ENCODE measurements at places on chromosomes 7 and 10.

DNA sequence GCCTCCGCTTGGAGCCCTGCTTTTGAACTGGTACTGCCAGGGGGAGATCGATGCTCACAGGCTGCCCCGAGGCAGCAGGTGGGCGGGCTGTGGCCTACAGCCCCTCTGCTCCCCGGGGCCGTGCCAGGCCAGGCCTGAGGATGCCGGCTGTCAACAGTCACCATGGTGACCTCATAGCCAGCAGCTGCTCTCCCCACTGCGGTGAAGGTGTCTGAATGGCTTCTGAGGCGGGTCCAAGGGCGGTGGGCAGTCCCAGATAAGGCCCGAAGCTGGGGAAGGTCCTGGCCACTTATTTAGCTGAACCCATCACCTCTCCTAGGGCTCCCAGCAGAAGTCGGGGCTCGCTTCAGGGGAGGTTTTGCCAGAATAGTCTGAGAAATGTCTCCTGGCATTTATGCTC lies 179.3 kb downstream of the ARHGAP12 start:
- no peak for DNase-seq
- no peaks in the 10 kb centered on the region for H3K36me3 ChIP-seq
- no peaks in the 10 kb centered on the region for H3K4me1 ChIP-seq

GRCh38 chr10:44478040-44478439 lies 93.1 kb upstream of the CXCL12 start:
- no peak overlapping the region for H3K4me3 ChIP-seq
- no peak overlapping the region for H3K27ac ChIP-seq
- no peaks in the 10 kb centered on the region for H3K36me3 ChIP-seq
- no peaks in the 10 kb centered on the region for H3K4me1 ChIP-seq

DNA sequence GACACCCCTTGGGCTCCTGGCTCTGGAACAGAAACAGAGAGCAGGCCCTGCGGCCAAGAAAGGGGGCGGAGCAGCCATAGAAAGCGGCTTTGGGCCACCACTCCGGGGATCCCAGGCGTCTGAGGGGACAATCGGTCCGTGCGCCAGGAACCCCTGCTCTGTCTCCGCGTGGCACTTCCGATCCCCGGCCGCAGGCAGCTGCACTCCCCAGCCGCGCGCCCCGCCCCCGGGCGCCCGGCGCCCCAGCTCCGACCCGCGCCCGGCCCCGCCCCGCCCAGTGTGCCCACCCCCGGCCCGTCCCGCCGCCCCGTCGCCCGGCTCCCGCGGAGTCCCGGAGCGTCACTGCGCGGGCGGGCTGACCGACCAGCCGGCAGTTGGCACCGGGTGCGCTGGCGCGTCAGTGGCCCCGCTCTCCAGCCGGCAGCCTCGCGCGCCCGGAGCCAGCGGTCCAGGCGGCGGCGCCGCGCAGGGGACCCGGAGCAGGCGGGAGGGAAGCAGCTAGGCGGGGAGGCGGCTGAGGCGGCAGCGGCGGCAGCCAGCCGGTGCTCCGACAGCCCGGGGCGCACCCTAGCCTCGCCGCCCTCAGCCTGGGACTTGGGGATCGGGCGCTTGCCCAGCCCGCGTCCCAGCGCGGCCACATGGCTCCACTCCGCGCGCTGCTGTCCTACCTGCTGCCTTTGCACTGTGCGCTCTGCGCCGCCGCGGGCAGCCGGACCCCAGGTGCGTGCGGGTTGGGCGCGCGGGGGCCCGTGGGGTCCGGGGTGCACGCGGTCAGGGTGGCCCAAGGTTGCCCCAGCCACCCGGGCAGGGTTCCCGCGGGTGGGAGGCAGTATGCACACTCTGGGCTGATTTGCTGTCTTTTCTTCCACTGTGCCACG lies at the start of gene ADAMTS14:
TSS of gene ADAMTS14 (plus strand) at position 342 of the 878 bp plus-strand sequence. CDS start at position 639, 297 bp downstream.
- H3K27me3 ChIP-seq, result no peaks in the 10 kb centered on the region
- peak; percentile 57 for DNase-seq
- H3K36me3 ChIP-seq, result no peaks in the 10 kb centered on the region
- peak within 1 kb of the TSS; percentile 32 for H3K4me3 ChIP-seq
- no peaks in the 10 kb centered on the region for H3K4me1 ChIP-seq

GRCh38 chr7:105589356-105590077 lies 8.2 kb upstream of the EFCAB10 start:
- no peak overlapping the region for H3K27ac ChIP-seq
- peak; percentile 64 for DNase-seq
- no peaks in the 10 kb centered on the region for H3K4me1 ChIP-seq
- no peak overlapping the region for H3K4me3 ChIP-seq
- H3K36me3 ChIP-seq, result no peaks in the 10 kb centered on the region

DNA sequence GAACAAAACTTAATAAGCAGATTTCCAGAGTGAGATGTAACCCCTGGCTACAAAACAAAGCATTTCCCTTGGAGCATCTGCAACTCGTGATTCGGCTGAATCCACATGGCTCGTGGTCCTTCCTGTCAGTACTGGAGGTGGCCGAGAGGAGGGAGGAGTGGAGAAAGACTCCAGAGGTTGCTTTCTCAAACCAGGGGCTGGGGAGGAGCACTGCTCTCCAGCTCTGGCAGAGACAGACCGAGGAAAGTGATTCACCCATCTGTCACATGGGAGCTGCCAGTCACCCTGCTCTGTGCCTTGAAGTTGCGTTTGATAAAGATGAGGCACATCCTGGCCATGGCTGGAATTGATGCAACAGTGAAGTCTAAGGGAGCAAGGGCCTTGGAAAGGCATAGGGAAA lies 72.7 kb downstream of the COL13A1 start:
- no peak overlapping the region for H3K4me3 ChIP-seq
- H3K36me3 ChIP-seq, result no peaks in the 10 kb centered on the region
- DNase-seq, result no peak
- no peaks in the 10 kb centered on the region for H3K4me1 ChIP-seq
- no peaks in the 10 kb centered on the region for H3K27me3 ChIP-seq

GRCh38 chr7:4830176-4830575 lies 31.7 kb downstream of the PAPOLB start:
- no peaks in the 10 kb centered on the region for H3K4me1 ChIP-seq
- H3K27me3 ChIP-seq, result no peaks in the 10 kb centered on the region
- H3K36me3 ChIP-seq, result no peaks in the 10 kb centered on the region
- H3K4me3 ChIP-seq, result no peak overlapping the region
- DNase-seq, result peak; percentile 50

DNA sequence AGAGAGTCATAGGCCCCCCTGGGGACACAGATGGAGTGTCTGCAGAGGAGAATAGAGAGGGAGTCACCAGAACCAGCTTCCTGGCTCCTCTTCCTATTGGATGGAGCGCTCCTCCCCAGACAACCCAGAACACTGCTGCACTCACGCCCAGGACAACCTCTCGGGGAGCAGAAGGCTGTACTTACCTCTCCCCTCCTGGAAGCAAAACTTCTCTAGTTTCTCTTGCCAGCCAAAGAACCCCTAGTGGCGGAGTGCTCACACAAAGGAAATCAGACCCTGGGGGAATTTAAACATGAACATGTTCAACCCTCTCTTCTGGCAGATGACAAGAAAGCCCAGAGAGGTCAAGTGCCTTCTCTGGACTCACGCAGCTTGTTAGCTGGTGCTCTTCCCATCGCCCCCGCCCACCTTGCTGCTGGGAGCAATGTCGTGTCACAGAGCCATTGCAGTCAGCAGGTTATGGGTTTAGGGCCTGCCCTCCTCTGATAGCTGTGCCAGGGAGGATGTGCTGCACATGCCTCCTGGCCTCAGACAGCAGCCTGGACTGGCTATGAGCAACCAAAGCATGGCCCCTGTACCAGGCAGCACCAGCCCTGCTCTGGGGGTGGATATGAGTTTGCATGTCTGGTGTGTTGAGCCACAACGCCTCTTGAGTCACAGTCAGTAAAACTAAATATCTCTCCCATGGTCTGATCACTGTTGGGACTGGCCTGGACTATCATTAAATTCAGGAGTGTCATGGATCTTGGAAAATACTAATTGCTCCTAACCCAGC lies 84.4 kb downstream of the SLIT1 start:
- no peak overlapping the region for H3K27ac ChIP-seq
- no peaks in the 10 kb centered on the region for H3K4me1 ChIP-seq
- DNase-seq, result no peak
- H3K36me3 ChIP-seq, result no peaks in the 10 kb centered on the region

DNA sequence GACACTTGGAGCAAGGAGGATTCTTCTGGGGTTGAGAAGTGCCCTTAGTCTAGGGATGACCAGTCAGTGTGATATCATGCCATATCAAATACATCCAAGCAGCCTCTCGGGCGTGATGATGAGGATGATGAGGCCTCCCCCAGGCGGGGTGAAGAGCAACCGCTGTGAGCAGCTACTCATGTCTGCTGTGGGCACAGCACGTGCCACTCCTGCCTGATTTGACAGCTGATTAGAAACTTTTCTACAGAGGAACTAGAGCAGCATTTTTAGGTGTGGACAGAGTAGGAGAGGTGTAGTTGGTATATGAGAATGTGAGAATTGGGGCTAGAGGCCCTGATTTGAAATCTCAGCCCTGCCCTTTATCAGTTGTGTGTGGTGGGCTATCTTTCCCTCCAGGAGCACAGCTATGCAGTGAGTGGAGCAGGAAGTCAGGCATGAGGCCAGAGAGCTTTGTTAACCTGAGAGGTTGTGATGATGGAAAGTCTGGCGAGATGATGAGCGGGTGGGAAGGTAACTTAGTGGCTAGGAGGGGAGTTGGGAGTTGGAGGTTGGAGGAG lies 49.6 kb upstream of the COBL start:
- no peak for DNase-seq
- H3K36me3 ChIP-seq, result no peaks in the 10 kb centered on the region
- no peak overlapping the region for H3K4me3 ChIP-seq
- no peaks in the 10 kb centered on the region for H3K27me3 ChIP-seq
- H3K4me1 ChIP-seq, result peaks cover 10% of the 10 kb centered on the region
- no peak overlapping the region for H3K27ac ChIP-seq

DNA sequence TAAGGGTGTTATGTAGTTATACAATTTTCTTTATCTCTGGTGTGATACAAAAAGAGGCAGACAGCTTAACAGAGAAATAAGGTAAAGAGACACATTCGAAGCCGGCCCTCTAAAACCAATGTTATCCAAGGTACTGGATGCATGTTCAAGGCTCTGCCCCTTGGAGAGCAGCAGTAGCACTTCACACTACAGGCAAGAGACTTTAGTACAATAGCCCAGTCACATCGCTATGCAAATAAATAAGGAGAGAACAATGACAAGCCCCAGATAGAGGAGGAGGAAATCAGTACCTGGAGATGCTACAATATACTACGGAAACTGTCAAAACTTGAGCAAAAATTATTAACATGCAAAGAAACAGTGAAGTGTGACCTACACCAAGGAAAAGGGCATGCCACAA lies 111.1 kb downstream of the ITGB1 start:
- H3K27ac ChIP-seq, result no peak overlapping the region
- H3K27me3 ChIP-seq, result no peaks in the 10 kb centered on the region
- no peaks in the 10 kb centered on the region for H3K4me1 ChIP-seq
- H3K4me3 ChIP-seq, result no peak overlapping the region

- no peak overlapping the region for H3K27ac ChIP-seq
- H3K4me3 ChIP-seq, result no peak overlapping the region
- no peaks in the 10 kb centered on the region for H3K4me1 ChIP-seq
- H3K27me3 ChIP-seq, result no peaks in the 10 kb centered on the region
- H3K36me3 ChIP-seq, result no peaks in the 10 kb centered on the region
These were observed 228.2 kb downstream of the AHR start for GRCh38 chr7:17526621-17527020.

GRCh38 chr7:83055197-83055596 lies 107.5 kb downstream of the PCLO start:
- no peak for DNase-seq
- H3K4me1 ChIP-seq, result no peaks in the 10 kb centered on the region
- no peaks in the 10 kb centered on the region for H3K36me3 ChIP-seq
- H3K27ac ChIP-seq, result no peak overlapping the region
- H3K4me3 ChIP-seq, result no peak overlapping the region

DNA sequence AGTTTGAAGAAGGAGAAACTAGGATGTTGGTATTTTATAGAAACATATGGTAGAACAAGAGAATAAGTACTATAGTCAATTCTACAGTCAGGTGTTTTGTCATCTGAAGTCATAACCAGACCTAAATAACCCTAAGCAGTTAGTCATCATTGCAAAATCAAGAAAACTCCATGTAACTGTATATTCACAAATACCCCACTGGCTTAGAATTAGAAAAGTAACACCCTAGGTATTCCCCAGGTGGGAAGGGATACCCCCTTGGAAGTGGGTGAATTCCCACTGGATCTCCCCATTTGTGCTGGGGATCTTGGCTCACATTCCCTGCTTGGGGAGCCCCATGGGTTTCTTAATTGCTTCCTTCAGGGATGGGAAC lies 45.9 kb upstream of the ITGB8 start:
- no peak overlapping the region for H3K27ac ChIP-seq
- DNase-seq, result no peak
- no peaks in the 10 kb centered on the region for H3K4me1 ChIP-seq
- no peak overlapping the region for H3K4me3 ChIP-seq
- no peaks in the 10 kb centered on the region for H3K27me3 ChIP-seq

DNA sequence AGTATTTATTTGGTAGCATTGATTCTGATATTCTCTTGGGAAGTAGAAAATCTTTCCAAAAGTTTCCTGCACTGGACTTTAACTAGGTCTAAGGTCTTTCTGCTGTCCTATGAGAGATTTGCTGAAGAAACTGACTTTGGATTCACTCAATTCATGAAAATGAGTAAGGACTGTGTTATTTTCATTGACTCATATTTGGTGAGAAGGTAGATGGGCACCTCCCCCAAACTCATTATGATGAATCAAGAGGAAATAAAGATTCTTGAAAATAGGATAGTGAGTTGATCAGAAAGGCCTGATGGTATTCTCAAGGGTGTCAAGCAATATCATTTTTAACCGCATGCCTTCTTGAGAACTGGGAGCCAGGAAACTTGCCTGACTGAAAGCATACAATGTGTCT lies 110.3 kb downstream of the RNF133 start:
- DNase-seq, result no peak
- no peak overlapping the region for H3K4me3 ChIP-seq
- no peaks in the 10 kb centered on the region for H3K4me1 ChIP-seq
- no peak overlapping the region for H3K27ac ChIP-seq

DNA sequence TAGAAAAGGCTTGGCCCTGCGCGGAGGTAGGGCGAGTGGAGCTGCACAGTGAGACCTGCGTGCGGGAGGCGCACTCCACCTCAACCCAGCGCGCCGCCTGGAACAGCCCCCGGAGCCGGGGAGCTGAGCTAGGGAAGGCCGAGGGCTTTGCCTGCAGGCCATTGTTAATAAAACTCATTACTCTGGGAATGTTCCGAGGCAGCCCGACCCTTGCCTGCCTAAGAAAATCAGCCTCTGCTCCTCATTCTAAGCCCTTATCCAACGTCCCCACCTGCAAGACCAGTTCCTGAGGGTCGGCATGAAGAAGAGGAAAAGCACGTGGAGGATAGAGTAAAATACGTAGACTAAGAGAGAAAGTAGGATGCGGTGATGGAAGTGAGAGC lies 55.3 kb downstream of the C7orf25 start:
- no peak for DNase-seq
- H3K4me3 ChIP-seq, result peak overlapping the region; percentile 43
- H3K27ac ChIP-seq, result no peak overlapping the region
- H3K4me1 ChIP-seq, result no peaks in the 10 kb centered on the region
- no peaks in the 10 kb centered on the region for H3K36me3 ChIP-seq

DNA sequence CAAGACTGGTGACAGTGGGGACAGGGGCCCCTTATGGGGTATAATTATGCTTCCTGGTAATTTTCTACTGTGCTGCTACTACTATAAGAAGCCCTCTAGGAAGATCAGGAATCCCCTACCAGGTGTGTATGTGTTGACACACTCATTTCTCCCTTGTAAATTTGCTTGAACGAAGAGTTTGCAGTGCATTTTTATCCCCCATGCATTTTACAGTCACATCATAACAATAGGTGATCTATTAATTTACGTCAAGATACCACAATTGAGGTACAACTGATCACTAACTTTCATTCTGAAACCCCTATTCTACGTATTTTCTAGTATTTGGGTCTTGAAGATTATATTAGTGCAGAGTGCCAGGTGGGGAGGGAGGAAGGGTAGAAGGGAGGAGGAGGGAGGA lies 252.2 kb downstream of the NSUN6 start:
- H3K27ac ChIP-seq, result no peak overlapping the region
- H3K4me1 ChIP-seq, result no peaks in the 10 kb centered on the region
- no peak overlapping the region for H3K4me3 ChIP-seq
- DNase-seq, result no peak
